ENCODE measurements at places on chromosomes 3 and 15.

DNA sequence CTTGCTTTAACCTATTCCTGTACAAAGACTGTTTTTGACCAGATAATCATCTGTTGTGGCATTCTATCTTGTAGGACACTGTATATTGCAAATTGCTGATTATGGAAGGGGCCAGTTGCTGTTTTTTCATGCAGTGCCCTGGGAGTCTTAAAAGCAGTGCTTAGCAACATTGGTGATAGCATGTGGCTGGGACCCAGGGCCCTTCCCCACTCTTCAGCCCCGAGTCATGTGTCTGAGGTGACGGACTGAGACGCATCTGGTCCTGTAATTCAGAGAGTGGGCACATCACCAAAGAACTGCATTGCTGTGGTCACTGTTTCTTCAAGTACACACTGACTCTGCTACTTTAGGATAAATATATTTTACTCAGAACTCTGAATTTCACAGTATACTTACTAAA is 63.4 kb downstream of the SNRK start:
- no peak for DNase-seq

DNA sequence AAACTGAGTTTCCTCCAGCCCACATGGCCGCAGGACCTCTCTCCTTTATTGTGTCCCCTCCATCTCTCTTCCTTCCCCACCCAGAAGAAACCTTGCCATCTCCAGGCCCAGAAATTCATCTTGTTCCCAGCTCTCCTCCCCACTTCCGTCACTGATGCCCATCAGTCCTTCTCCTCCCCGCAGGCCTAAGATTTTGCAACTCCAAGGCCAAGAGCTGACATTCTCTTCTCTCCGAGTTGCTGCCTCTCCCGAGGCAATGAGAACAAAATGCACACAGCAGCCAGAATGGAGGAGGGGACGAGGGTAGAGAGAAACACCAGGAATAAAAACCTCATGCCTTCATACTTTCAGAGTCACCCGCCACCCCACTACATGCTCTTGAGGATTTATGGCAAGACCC is 526.5 kb upstream of the PROK2 start:
- no peak for DNase-seq

- DNase-seq = no peak
These were observed 270.9 kb downstream of the ERC2 start for GRCh38 chr3:56197259-56197965.

DNA sequence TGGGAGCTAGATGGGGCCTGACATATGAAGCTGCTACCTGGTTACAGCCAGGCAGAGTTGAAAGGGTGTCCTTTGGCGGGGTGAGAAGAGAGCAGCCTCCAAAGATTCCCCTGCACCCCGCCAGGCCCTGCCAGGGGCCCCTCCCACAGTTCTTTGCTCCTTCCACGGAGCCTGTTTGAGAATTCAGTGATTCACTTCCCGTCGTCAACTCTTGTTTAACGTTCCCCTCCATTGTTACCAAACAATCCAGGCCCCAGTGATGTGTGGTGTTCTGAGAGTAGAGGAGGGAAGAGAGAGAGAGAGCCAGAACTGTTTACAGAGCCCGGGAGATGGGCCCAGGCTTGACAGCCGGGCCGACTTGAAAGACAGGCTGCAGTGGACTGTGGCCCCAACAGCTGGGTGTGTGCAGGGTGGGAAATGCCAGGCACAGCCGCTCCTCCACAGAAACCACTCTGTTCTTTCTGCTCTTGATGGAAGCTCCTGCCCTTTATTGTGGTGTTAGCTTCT is 81.5 kb downstream of the SMAD3 start:
- DNase-seq = peak; percentile 56

- DNase-seq = no peak
These were observed 41.9 kb upstream of the SPESP1 start for GRCh38 chr15:68888419-68888818.

DNA sequence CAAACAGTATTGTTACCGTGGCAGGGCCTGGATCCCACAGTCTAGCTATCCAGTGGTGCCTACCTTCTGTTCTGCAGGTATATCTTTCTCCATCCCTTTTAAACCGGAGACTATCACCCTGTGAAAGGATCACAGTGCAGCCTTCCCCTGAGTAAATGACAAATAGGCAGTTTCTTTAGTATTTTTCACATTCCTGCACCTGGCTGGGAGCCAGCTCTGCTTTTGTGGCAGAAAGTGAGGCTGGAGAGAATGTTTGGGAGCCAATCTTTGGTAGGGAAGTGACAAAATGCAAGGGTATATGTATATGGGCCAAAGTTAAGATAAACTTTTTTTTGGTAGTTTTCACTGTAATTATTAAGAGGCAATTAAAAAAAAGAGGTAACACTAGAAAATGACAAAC is 54.8 kb downstream of the ARHGEF26 start:
- DNase-seq = no peak

DNA sequence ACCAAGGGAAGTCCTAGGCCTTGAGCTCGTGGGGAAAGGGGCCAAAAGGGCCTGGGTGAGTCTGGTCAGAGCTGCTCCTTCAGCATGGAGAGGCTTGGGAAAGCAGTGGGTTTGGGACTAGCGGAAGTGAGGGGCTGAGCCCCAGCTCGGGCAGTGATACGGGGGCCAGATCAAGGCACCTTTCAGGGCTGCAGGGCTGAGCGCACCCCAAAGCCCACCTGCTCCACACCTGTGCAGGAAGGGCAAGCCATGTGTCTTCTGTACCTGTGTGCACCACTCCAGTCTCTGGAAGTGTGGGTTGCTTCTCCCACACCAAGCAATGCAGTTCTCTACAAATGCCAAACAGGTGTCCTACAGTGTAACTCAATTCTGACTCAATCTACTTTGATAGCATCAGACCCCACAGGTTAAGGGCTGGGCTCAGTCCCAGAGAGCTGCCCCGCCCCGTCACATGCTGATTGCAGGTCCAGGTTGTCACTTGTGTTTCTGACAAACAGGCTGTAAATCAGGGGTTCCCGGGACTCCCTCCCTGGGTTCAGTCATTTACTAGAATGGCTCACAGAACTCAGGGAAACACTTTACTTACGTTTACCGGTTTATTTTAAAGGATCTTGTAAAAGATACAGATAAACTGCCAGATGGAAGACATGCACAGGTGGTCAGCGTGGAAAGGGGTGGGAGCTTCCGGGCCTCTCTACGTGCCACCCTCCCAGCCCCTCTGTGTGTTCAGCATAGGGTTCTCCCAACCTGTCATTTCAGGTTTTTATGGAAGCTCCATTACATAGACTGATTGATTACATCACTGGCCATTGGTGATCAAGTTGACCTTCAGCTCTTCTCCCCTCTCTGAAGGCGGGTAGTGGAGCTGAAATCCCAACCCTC is 28.8 kb upstream of the KLF13 start:
- DNase-seq = no peak

DNA sequence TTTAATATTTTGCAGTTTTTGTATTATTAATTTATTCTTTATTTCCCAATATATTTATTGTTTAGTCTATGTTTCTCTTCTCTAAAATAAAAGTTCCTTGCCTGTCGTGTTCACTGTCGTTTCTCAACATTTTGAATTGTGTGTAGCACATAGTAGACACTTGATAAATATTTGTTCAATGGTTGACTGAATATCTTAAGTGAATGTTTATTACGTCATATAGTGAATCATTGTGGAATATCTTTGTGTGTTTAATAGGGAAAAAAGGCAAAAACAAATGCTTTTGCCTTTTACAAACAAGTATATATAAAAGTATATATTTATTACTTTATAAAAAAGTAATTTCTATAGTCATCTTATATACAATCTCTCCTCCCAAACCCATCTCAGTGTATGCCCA is 572.3 kb downstream of the EPHA3 start:
- DNase-seq = no peak

- DNase-seq = no peak
These were observed 760.8 kb upstream of the SEMA6D start for GRCh38 chr15:46956456-46956855.

GRCh38 chr3:55484801-55485791 is 2.0 kb downstream of the WNT5A start:
- DNase-seq = peak; percentile 52

DNA sequence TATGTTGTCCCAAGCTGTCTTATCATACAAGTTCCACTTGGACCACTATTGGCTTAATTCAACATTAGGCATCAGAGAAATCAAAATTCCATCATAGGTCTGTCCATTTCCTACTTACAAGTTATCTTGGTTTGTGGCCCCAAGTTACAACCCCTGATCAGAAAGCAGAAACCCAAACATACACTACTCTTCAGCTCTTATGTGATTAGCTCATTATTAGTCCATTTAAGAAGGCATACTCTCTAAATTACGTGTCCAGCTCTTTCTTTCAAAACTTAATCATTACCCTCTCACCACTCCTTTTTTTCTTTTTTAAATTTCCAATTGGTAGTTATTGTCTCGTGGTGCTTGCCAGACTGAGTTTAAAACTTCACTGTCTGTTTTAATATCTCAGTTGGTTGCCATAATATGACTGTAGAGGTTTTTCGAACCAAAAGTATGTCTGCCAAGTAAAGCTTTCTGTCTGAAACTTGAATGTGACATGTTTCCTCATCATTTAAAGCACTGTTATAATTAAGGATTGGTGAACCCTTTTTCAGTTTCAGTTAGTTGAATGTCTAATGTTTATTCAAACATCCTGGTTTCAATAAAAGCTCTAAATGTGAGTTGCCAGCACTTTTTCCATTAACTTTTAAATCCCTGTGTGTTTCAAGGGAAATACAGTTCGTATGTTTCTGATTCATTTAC is 150.3 kb downstream of the SAMMSON start:
- DNase-seq = no peak

DNA sequence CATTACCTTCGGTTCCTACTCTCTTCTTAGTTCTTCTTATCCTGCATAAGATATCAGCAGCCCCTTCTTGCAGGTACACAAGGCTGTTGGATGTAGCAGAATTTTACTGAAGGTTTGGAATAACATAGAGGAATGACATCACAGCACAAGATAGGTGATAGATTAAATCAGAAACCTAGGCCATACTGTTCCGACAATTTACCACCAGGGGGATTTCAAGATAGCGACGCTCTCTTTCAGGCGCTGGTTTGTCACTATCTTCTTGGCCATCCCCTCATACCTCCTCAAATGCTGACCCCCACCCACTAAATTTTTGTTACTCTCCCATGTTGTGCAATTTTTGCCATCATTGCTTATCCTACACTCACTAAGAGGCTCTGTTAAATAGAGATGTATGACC is 3.5 kb downstream of the SIDT1 start:
- DNase-seq = no peak

- no peak for DNase-seq
These were observed 14.3 kb upstream of the FILIP1L start for GRCh38 chr3:100128565-100128964.

GRCh38 chr15:69578787-69579583 is 126.4 kb downstream of the RPLP1 start:
- DNase-seq = no peak

GRCh38 chr3:138976047-138976446 is 29.0 kb downstream of the FOXL2NB start:
- DNase-seq = no peak

- DNase-seq = no peak
These were observed 35.4 kb downstream of the SEMA5B start for GRCh38 chr3:122992133-122992532.

DNA sequence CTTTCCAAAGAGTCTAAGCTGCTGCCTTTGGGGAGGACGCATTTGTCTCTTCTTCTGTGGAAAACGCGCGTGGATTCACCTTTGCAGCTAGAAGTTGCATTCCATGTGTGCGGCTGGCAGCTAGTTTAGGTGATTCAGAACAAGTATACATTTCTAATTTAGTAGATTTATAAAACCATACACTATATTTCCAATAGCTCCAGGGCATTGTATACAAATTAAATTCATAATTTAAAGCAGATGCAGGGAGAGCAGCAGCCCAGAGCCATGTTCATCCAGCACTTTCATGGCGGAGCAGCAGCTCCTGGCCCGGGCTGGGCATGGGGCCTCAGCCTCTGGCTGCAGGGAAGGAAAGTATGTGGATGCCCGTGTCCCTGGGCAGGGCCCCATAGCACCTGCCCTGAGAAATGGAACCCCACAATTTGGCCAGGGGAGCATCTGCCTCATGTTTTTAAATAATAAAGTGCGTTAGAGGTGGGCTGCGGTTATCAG is 42.8 kb upstream of the SEC22A start:
- no peak for DNase-seq

DNA sequence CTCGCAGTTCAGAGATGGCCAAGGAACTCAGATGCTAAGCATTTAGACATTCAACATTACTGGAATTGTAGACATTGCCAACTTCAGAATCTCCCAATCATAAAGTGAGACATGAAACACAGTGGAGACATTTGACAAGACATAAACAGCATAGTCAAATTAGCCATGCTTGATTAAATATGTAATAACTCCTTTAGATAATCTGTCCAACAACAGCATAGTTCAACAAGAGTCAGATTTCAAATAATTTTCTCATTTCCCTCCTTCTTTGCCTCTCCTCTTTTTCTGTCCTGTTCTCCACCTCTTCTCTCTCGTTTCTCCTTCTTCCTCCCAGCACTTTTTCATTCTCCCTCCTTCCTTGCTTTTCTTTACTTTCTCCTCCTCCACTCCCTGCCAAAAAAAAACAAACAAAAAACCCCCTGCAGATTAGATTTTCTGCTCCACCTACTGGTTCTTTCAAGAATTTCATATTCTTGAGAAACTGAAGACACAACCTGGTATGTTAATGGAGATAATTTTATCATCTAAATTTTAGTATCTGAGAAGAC is 20.2 kb downstream of the CPOX start:
- no peak for DNase-seq

- no peak for DNase-seq
These were observed 1.1 kb downstream of the RCCD1 start for GRCh38 chr15:90955624-90956273.

- no peak for DNase-seq
These were observed 29.4 kb downstream of the MELTF start for GRCh38 chr3:197000211-197000610.
